Thoracic aorta (tissue), 2 donors: ENCODE measurements at places on chromosomes 1 and 21. TPM values are rescaled to one million over a fixed set of nuclear protein-coding genes. Genes with fewer than 3 reads are reported as not detected.

DNA sequence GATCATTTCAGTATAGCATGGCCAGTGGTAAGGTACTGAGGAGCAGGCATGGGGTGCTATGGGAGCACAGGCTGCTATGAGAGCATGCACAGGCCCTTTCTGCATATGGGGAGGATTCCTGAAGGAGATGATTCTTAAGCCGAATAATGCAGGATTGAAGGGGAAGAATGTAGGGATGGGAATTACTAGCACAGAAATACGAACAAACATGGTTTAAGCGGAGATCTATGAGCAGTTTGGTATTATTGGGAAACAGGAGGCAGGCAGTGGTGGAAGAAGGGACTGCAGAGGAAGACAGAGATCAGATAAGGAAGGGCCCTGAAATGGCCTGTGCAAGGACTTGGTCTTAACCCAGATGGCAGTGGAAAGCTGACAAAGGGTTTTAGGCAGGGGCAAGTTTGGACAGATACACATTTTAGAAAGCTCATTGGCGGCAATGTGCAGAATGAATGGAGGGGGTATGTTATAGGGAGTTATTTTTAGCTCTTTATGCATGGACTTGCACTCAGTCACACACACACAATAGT is 1.7 kb downstream of the OSCP1 start:
- H3K27me3 ChIP-seq = no peaks in the 10 kb centered on the region
- H3K27ac ChIP-seq = no peak overlapping the region

Gene HFM1
- total RNA-seq = 1.4 TPM

Gene PROK1
- 0.27 TPM for total RNA-seq

Gene CLEC20A
- not detected for total RNA-seq
